Cardiac septum (tissue), 1 donor: ENCODE measurements at places on chromosomes 4 and X. TPM values are rescaled to one million over a fixed set of nuclear protein-coding genes. Genes with fewer than 3 reads are reported as not detected.
A peak's percentile ranks its signal among the peaks of the same experiment; 100 is the strongest.

The GPR101 gene
- total RNA-seq = not detected

The FREM3 gene
- not detected for total RNA-seq

The USP17L30 gene
- total RNA-seq = not detected

GRCh38 chr4:177012918-177013545, 220.3 kb upstream of the VEGFC start:
- no peak for DNase-seq

- DNase-seq = peak; percentile 47
Measured at GRCh38 chr4:3302786-3303564, 10.2 kb downstream of the RGS12 start.

DNA sequence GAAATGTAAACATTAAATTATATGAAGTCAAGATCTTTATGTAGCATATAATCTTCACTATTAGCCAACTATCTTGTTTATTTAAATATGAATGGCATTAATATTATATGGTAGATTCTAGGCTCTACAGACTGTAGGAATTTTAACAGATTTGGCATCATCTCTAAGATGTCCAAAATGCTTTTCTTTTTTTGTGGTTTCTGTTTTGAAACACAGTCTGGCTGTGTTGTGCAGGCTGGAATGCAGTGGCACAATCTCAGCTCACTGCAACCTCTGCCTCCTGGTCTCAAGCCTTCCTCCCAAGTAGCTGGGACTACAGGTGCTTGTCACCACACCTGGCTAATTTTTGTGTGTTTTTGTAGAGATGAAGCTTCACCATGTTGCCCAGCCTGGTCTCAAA, 76.2 kb downstream of the ELOVL6 start:
- DNase-seq = no peak

- DNase-seq = no peak
Measured at GRCh38 chr4:110526589-110526988, 50.6 kb downstream of the ENPEP start.
